ENCODE measurements at places on chromosomes 2 and 18.

DNA sequence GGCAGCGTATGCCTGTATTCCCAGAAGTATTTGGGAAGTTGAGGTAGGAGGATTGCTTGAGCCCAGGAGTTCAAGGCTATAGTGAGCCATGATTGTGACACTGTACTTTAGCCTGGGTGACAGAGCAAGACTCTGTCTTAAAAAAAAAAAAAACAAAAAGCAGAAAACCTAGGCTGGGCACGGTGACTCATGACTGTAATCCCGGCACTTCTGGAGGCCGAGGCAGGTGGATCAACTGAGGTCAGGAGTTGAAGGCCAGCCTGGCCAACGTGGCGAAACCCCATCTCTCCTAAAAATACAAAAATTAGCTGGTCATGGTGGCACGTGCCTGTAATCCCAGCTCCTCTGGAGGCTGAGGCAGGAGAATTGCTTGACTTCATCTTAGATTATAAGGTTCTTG is 46.4 kb downstream of the MTA3 start:
- DNase-seq = no peak

GRCh38 chr18:47168913-47169312 is 7.3 kb downstream of the IER3IP1 start:
- DNase-seq = no peak

DNA sequence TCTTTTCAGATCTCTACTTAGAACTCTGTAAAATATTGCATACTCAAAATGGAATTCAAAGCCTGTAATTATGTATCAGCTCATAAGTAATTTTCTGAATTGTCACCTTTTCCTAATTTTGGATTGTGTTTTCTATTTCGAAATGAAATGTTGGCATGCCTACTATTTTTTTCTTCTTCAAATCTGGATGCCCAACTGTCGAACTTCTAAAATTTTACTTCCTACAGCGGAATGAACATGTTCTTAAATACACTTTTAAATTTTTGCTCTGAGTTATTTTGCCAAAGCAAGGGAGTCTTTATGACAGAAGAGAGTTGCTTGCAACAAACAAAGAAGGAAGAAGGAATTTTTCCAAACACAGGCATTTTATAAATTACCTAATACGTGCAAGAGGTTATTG is 336.0 kb downstream of the ADCYAP1 start:
- DNase-seq = no peak

GRCh38 chr18:22394428-22394827 is 23.3 kb downstream of the CTAGE1 start:
- no peak for DNase-seq

DNA sequence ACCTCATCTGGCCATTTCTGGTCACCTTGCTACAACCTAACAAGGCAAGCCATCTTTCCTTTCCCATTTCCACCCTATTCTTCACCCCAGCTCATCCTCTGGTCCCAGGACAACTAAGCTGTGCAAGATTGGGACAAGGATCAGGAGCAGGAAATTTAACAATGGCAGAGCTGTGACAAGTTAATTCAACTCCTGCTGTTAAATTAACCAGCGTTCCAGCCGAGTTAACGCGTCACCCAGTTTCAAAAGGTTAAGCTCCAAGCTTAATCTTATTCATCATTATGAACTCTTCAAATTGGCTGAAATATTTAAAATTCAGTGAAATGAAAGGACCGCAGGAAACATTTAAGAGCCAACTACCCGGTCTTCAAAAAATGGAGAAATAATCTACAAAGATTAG is 231.9 kb downstream of the GRB14 start:
- no peak for DNase-seq

DNA sequence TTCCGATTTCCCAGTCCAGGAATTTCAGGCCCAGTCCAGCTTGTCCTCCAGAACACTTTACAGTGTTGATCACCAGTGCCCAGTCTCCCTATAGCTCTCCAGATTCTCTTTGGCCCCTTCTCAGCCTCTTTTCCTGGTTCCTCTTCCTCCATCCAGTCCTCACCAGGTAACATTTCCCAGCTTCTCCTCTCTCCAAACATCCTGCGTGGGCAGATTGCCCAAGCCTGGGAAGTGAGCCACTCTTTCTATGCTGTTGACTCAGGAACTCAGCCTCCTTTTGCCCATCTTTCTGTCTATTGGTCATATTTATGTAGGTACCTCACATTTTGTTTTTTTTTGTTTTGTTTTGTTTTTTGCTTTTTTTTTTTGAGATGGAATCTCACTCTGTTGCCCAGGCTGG is 109.4 kb downstream of the LYPD1 start:
- no peak for DNase-seq

GRCh38 chr2:204365811-204366210 is 179.5 kb upstream of the PARD3B start:
- DNase-seq = no peak

GRCh38 chr2:234426616-234427015 is 70.3 kb downstream of the ARL4C start:
- no peak for DNase-seq

- DNase-seq = no peak
Observed at GRCh38 chr2:50624506-50624905, 407.4 kb downstream of the NRXN1 start.

GRCh38 chr2:150485114-150485870 is 2.2 kb downstream of the RND3 start:
- DNase-seq = no peak

Data from bone marrow (tissue), 2 donors.